NCI-H2029 (cell line): ENCODE measurements at places on chromosomes 11 and 22.
A peak's percentile ranks its signal among the peaks of the same experiment; 100 is the strongest.

- no peak for DNase-seq
Observed at GRCh38 chr11:132062541-132062940, 692.1 kb downstream of the NTM start.

- no peak for DNase-seq
Observed at GRCh38 chr22:43733138-43733537, 79.0 kb downstream of the EFCAB6 start.

DNA sequence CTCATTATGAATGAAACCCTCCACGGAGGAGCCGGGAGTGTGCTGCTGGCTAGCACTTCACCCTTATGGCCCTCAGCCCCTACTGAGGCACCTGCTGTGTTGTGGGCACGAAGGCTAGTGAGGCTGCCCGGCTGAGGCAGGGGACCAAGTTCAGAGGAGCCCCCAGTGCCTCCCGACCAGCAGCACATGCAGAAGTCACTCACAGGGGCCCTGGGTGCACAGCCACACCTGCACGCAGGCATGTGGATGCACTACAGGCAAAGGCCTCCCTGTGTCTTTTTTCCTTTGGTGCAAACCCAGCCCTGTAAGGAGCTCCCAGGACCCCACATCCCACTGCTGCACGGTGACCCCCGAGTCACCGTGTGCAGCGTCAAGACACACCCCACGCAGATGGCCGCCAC is 261.5 kb downstream of the BRD1 start:
- no peak for DNase-seq

DNA sequence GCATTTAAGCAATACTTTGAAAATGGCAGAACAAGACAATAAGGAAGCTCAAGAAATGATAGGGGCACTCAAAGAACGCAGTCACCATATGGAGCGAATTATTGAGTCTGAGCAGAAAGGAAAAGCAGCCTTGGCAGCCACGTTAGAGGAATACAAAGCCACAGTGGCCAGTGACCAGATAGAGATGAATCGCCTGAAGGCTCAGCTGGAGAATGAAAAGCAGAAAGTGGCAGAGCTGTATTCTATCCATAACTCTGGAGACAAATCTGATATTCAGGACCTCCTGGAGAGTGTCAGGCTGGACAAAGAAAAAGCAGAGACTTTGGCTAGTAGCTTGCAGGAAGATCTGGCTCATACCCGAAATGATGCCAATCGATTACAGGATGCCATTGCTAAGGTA is 51.9 kb downstream of the SPECC1L start:
- no peak for DNase-seq

DNA sequence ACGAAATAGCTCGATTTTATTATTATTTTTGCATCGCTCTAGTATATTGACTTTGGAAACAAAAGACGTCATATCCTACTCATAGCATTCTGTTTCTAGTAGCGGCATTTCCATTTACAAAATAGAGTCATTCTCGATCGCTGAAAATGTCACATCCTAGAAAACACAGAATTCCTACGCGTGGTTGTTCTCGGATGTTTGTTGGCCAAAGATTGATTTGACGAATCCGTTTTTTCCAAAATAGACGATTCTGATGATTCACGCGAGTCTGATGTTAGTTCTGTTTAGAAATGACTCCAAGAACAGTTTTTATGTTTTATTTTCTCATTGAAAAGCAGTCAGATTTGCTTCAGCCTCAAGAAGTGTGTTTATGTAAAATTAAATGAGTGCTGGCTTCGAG is 47.6 kb downstream of the SMIM38 start:
- DNase-seq, result no peak

DNA sequence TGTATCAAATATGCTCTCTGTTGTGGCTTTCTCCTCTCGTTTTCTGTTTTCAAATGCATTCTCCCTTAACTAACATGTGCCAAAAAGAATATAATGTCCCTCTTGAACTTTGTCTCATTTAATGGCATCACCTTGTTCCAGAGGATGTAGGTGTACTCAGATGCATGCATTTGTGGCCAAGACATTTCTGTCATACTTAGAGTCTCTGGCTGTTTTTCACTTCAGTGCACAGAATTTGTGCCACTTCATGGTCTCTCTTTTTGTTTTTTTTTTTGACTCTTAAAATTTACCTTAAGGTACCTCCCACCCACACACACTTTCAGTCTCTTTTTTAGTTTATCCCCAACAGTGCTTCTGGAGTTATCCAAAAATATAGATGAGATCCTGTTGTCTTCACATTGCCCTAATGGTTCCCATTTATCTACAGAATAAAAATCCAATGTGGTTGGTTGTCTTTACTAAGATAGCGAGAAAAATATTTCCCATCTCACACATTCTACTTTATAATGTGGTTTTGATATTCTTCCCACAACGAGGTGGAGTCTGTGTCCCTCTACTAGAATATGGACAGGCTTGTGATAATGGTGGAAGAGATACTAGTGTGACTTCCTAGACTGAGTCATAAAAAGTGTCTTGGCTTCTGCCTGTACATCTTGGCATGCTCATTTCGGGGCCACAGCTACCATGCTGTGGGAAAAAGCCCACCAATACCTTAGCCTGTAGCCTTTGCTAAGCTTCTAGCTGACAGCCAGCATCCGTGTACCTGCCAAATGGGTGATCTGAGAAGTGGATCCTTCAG is 125.8 kb downstream of the DDX10 start:
- no peak for DNase-seq

- DNase-seq, result no peak
Observed at GRCh38 chr11:77470504-77470903, 3.4 kb downstream of the PAK1 start.

GRCh38 chr11:101584655-101585054 is 848 bp upstream of the TRPC6 start:
- DNase-seq, result no peak

GRCh38 chr22:39814899-39815298 is 78.7 kb downstream of the ENTHD1 start:
- no peak for DNase-seq

- DNase-seq, result no peak
Observed at GRCh38 chr11:133966921-133967598, 10.3 kb upstream of the IGSF9B start.

GRCh38 chr11:57279116-57279515 is 42.1 kb upstream of the APLNR start:
- DNase-seq, result no peak

- DNase-seq, result no peak
Observed at GRCh38 chr22:29983296-29983917, 96.9 kb upstream of the HORMAD2 start.

DNA sequence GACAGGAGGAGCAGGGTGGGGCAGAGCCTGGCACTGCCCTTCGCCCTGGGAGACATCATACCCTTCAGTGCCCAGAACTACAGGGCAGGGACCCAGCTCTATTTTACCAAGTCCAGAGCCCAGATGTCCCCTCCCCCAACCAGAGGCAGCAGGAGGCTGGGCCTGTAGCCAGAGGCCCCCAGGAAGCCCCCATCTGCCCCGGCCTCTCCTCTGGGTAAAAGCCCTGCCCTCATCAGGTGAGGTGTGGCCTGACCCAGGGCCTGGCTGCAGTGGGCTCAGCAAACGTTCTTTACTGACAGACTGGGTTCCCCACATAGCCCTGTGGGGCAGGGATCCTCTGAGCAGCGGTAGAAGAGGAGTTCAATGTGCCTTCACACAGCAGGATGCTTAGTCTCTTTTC is 51.8 kb upstream of the SLC22A12 start:
- DNase-seq, result no peak

- no peak for DNase-seq
Observed at GRCh38 chr22:32717337-32718240, 83.9 kb upstream of the TIMP3 start.

- no peak for DNase-seq
Observed at GRCh38 chr11:128244871-128245270, 342.5 kb downstream of the ETS1 start.

- DNase-seq, result no peak
Observed at GRCh38 chr22:49608228-49608627, 219.4 kb downstream of the BRD1 start.

- no peak for DNase-seq
Observed at GRCh38 chr11:87076260-87076783, 38.6 kb downstream of the TMEM135 start.

- DNase-seq, result no peak
Observed at GRCh38 chr11:126378763-126379162, 23.3 kb downstream of the ST3GAL4 start.

DNA sequence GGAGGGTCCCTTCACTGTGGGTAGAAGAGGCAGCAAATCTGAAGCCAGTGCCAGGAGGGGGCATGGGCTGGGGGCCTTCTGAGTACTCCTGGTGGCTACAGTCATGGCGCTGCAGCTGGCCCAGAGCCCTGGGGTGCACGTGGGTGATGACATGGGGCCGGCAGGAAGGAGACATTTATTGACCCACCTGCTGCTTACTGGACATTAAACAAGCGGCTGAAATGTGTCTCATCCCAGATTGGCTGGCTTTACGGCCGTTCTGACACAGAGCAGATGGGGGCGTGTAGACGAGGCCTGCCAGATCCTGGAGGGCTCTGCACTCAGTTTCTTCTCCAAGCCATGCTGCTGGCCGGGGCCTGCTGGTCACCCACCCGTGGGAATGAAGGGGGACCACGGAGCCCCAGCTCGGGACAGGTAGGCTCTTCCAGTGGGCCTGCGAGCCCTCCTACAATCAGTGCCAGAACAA is 906.9 kb downstream of the BRD1 start:
- DNase-seq, result peak; percentile 13

GRCh38 chr22:38213319-38213989 is 11.7 kb downstream of the MAFF start:
- DNase-seq, result no peak

DNA sequence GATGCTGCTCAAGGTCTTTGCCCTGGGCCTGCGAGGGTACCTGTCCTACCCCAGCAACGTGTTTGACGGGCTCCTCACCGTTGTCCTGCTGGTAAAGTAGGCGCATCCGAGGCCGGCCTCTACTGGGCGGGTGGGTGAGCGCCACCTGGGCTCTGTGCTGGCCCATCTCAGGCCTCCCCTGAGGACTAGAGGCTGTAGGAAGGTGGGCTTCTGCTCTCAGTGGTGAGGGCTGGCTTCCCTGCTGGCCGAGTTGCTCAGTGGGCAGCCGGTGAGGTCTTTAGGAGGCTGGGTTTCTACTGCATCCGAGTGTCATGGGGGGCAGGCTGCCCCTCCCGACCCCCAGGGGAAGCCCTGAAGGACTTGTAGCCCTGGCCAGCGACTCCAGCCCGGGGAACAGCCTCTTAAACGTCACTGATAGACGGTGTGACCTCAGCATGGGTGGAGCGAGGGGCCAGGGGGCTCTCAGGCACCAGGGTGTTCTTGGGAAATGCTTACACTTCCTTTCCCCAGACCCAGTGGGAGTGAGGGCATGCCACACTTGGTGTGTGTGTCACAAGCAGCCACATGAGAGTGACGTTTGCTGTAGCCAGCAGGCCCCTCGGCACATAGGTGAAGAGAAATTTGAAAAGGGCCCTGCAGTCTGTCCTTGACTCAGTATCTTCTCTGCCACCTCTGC is 30.3 kb downstream of the TPCN2 start:
- DNase-seq, result no peak

- no peak for DNase-seq
Observed at GRCh38 chr11:75969626-75970308, 154.8 kb downstream of the UVRAG start.

GRCh38 chr11:64410404-64410734 is 51.4 kb downstream of the RPS6KA4 start:
- DNase-seq, result no peak

GRCh38 chr11:86863476-86863875 is 63.1 kb downstream of the PRSS23 start:
- no peak for DNase-seq

DNA sequence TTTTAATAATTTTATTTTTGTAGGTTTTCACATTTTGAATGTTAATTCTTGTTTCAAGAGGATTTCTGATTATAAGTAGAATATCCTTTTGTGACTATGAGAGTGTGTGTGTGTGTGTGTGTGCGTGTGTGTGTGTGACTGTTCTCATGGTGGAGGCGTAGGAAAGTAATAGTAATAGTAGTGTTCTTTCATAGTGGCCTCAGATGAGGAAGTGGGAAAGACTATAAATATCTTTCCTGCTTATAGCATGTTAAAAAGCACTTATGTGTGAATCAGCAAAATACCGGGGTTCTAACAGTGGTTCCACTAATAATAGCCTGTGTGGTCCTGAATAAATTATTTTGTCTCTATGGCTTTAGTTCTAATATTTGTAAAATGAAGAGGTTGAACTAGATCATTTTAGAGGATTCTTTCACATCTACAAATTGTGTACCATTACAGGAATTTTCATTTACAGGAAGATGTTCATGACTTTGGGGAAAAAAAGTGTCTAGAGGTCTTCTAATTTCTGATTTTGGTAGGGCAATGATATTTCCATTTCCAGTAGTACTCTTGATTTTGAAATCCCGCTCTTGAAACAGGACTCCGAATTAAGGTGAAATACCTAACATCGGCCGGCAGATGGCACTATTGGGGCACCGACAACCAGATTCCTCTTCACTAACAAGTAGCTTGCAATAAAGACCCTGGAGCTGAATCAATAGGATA is 29.9 kb upstream of the OR10G7 start:
- DNase-seq, result peak; percentile 24

- DNase-seq, result no peak
Observed at GRCh38 chr22:46508491-46508999, 28.9 kb downstream of the CELSR1 start.

GRCh38 chr22:45240810-45241631 is at the start of gene KIAA0930:
Gene KIAA0930 (minus strand): TSS chr22:45240894. CDS start chr22:45240703, 191 bp downstream.
- peak; percentile 60 for DNase-seq

DNA sequence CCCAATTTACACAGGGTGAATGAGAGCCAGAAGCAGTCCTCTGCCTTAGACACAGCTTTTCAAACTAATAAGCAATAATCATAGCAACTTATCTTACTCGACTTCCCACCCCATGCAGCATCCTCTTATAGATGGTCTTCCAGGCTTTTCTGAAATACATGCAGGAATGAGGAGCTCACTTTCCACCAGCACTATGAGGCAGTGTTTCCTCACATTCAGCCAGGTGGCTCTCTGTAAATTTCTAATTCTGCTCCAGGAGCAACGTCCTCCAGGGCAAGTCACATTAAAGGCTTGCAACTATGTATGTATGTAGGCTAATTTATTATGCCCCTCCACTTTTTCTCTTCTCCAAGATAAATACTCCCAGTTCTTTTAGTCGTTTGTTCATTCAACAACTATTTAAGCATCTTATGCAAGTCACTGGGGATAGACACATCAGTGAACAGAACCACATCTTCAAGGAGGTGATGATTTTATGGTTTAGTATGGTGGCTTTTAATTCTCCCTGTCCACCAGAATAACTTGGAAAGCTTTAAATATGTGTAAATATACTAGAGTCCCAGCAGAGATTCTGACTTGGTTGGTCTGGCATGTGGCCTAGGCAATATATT is 59.9 kb downstream of the PAK1 start:
- no peak for DNase-seq

- DNase-seq, result no peak
Observed at GRCh38 chr11:125401746-125402145, 94.3 kb downstream of the FEZ1 start.

- DNase-seq, result peak; percentile 56
Observed at GRCh38 chr22:17087498-17088131, 2.8 kb downstream of the IL17RA start.
